ENCODE measurements at places on chromosomes 4 and X. TPM values are rescaled to one million over a fixed set of nuclear protein-coding genes. Genes with fewer than 3 reads are reported as not detected.

- DNase-seq = no peak
These were observed 7.9 kb downstream of the TRPC3 start for GRCh38 chr4:121943941-121944340.

GRCh38 chr4:73770917-73771316, 30.5 kb downstream of the CXCL8 start:
- no peak for DNase-seq

DNA sequence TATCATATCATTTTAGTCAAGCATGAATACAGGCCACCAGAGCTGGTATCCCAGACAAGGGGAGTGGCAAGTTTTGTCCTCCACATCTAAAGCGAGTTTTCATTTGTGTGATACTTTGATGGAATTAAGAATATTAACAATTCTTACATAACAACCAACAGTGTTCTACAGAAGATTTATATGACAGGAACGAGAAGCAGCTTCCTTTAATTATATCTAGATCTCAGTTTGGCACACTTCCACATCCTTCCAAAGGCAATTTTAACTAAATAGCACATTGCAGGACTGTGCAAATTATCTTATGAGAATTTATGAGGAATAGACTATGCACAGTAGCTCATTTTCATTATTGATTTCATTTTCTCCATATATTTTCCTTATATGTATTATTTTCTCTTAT, 121.2 kb upstream of the GUCY1A1 start:
- no peak for DNase-seq

ASMT gene
- total RNA-seq = not detected

- DNase-seq = no peak
These were observed 50.9 kb upstream of the CPLX1 start for GRCh38 chr4:876780-877179.

ZFP42 gene
- total RNA-seq = 0.03 TPM

PRPS2 gene
- total RNA-seq = 60.9 TPM

DNA sequence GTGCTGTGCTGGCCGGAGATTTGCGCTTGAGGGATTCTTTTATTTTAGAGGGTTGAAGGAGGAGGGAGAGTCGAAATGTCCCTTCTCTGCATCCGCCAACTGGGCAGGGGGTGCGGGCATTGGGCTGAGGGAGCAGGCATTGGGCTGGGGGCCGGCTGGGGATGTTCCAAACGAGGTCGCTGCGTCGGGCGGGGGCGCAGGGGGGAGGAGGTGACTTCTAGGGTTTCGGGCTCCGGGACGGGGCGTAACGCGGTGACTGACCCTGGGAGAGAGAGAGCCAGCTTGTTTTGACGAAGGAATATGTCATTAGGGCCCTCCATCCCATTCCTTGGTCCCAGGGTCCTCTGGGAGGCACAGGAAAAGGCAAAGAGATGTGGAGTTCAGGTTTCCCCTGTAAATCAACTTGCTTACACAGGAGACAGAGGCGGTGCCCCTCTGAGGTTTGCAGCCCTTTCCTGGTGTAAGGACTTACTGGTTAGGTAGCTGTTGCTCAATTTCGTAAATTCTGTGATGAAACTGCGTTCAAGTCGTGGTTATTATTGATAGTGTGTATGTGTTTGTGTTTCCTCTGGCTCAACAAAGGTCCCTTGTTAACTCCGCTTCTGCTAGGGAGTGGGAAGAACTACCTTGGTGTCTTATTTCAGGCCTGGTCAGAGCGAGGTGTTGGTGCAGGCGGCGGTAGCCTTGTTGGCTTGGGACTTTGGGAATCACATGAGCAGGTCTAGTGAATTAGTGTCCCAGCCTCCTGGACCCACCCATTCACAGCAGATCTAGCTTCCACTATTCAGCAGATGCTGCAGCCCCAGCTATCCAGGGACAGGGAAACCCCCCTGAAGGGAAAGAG, 716 bp downstream of the FHIP1A start:
- no peak for DNase-seq

DNA sequence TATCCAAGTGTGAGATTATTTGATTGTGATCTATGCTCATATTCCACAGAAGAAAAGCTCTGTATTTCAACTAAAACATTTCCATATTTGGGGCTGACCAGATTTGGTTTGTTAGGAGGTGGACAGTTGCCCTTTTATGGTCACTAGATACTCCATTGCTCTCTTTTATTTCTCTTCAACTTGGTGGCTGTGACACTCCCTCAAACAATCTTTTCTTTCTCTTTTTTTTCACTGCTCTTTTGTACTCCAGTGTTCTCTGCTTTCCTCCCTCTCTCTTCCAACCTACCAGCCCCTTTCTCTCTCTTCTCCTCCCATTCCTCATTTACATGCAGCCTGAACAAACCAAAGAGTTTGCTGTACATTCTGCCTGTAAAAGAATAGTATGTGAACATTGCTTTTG, 48.8 kb downstream of the RBPJ start:
- no peak for DNase-seq

WFS1 gene
- total RNA-seq = 52.8 TPM

- DNase-seq = no peak
These were observed 850.2 kb upstream of the SLIT2 start for GRCh38 chr4:19401301-19402080.

EDNRA gene
- 0.31 TPM for total RNA-seq

DNA sequence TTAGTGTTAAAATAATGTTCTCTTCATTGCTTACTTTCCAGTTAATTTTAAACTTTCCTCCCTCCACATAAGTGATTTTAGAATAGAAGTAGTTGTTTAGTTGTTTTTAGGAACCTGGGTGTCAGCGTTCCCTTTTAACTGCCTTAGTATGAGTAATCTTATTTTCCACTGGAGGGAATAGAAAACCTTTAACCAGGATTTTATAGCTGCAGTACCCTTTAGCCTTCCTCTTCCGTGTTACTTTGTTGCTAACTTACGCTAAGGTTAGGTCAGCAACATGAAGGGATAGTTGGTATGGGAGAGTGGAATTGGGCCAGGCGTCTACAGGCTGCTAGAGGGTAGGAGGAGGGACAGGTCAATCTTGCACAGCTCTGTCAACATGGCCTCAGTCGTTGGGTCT, 31.5 kb downstream of the SMS start:
- no peak for DNase-seq

OPRPN gene
- total RNA-seq = not detected

DNA sequence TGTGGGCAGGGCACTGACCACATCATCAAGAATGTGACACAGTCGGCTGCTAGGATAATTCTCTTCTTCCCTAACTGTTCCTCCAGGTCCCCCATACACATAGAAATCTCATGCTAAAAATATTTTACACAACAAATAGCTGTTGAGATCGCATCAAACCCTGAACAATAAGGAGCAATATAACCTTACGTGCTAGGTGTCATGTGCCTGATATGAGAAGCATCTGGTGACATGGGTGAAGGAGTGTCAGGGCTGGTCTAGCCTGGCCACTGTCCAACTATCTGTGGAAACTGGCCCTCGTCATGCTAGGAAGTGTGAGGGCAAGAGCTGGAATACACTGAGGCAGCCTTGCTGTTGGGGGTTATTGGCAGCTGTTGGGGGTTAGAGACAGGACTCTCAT, 167.3 kb upstream of the PGRMC2 start:
- no peak for DNase-seq

DNA sequence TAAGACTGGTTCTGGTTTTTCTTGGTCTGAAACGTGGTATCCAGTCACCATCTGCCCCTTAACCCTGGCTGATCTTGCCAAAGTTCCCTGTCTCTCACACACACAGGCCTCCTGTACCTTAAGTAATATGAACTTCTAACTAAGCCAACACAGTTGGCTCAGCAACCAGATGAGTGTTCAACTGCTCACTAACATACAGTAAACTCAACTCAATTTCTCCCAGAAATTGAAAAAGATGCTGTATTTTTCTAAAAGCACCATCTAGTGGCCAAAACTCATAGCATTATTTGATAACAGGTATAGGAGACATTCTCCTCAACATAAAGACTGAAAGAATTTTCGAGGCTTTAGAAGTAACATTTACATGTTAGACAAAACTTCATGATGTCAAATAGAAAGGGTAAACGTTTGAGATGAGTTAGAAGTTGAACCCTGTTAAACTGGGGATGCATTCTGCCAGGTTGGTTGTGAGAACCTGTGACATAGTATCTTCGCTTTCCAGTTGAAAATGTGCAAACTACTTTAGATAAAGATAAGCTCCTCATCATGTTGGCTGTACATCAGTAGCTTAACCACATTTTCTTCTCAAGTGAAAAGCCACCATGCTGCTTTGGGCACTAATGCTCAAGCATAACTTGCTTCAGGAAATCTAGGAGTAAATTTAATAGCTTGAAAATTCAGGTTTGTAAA, 31.2 kb downstream of the CCNI start:
- peak; percentile 24 for DNase-seq

DNA sequence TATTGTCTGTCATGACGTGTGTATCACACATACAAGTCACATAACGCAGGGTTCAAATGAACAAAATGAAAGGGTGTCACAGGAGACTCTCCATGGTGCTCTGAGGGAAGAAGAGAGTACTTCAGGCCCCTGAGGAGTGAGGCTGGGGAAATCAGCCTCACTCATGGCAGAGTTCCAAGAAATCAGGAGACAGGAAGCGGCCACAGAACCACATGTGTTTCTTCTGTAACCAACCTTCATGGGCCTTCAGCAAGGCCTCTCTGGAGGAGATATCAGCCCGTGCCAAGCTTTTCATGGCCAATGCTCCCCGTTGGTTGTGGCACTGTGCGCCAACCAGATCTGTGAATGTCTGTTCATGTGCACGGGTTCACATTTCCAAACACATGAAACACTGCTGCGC, 76.0 kb downstream of the NAT8L start:
- peak; percentile 5 for DNase-seq

GRCh38 chrX:77298790-77299189, 148.4 kb upstream of the FGF16 start:
- no peak for DNase-seq

- peak; percentile 11 for DNase-seq
These were observed 6.7 kb downstream of the GPR34 start for GRCh38 chrX:41695426-41695825.

ADGRG2 gene
- 6.5 TPM for total RNA-seq

SHOX gene
- total RNA-seq = not detected

- DNase-seq = peak; percentile 75
These were observed 47.6 kb downstream of the SH3KBP1 start for GRCh38 chrX:19839770-19840254.

DNA sequence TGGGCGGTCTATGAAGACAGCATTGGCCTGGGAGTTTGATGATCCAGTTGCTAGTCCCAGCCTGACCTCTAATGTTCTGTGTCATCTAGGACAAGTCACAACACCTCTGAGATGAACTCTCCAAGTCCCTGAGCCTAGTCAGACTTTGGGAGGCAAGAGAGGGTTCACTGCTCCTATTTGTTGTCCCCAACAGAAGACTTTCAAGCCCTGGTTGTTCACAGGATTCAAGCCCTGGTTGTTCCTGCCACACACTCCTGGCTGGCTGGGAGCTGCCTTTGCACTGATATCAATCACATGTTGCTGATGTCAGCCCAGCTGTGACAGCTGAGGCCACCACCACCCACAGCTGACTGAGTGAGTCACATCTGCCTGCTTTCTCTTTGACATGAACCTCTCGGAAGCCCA, 253.2 kb upstream of the RASGEF1B start:
- no peak for DNase-seq

DNA sequence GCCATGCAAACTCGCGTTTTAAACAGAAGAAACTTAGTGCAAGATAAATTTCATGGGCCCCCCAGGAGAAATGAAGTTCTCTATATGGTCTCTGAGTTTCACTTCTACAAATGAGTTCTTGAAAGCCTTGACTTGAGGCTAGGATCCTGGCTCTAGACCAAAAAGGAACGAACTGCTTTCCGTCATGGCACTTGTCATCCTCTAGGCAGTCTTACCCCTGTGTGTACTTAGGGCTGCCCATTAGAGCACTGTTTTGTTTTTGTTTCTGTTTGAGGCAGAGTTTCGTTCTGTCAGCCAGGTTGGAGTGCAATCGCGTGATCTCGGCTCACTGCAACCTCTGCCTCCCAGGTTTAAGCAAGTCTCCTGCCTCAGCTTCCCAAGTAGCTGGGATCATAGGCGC, 29.0 kb downstream of the RNF4 start:
- no peak for DNase-seq

DNA sequence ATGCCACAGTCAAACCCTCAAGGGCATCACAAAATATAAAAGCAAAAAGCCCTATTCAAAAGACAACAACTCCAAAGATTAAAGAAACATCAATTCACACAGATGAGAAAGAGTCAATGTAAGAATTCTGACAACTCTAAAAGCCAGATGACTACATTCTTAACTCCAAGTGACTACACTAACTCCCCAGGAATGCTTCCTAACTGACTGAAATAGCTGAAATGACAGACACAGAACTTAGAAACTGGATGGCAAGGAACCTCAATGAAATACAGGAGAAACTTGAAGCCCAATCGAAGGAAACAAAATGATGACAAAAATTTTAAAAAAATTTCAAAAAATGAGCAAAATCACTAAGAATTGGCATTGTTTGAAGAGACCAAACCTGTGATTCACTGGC, 1047.6 kb upstream of the PCDH10 start:
- peak; percentile 2 for DNase-seq

- no peak for DNase-seq
These were observed 39.4 kb upstream of the IRF2 start for GRCh38 chr4:184513802-184514120.

- DNase-seq = peak; percentile 27
These were observed 27.0 kb downstream of the DHX15 start for GRCh38 chr4:24557026-24558025.

DNA sequence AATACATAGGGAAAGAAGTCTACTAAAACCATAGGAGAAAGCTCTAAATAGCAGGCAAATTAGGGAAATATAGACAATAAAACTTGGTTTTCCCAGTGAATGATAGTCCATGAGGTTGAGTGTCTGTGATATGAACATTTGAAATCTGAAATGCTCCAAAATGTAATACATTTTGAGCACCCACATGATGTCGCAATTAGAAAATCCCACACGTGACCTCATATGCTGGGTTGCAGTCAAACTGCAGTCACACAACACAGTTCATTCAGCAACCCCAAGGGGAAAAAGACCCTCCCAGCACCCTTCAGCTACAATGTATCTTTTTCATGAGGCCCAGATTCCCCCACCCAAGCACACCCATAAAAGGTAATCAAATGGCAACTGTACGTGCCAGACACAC, 155.6 kb downstream of the BTC start:
- DNase-seq = no peak

DNA sequence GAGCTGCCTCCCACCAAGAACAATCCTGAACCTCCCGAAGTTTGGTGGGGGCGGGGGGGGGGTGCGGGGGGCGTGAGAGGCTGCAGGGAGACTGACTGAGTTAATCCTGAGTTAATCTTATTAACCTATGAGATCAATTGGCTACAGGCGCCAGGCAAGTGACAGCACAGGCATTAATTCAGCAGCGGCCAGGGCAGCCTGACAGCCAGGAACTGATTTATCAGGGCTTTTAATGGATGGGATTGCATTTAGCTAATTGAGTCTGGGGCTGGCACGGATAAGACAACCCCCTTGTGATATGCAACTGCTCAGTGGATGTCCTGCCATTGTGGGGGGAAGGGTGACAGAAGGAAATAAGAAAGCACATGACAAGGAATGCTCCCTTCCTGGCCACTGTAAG, 16.3 kb downstream of the RTL5 start:
- DNase-seq = no peak

EDA2R gene
- 9.7 TPM for total RNA-seq

GRCh38 chrX:46617906-46618305, 44.3 kb downstream of the CHST7 start:
- no peak for DNase-seq

Data from A172 (cell line).